NCI-H1417 treated with DMSO at 0.1 percent for 48 hours (cell line): ENCODE measurements at places on chromosomes 16 and 17.

GRCh38 chr16:88415713-88416323 is 33.1 kb downstream of the ZNF469 start:
- DNase-seq: peak; percentile 2

GRCh38 chr16:6034511-6034910 is 936.9 kb upstream of the EEF2KMT start:
- DNase-seq: no peak

- DNase-seq: no peak
Observed at GRCh38 chr16:80846680-80847079, 42.3 kb upstream of the CDYL2 start.

DNA sequence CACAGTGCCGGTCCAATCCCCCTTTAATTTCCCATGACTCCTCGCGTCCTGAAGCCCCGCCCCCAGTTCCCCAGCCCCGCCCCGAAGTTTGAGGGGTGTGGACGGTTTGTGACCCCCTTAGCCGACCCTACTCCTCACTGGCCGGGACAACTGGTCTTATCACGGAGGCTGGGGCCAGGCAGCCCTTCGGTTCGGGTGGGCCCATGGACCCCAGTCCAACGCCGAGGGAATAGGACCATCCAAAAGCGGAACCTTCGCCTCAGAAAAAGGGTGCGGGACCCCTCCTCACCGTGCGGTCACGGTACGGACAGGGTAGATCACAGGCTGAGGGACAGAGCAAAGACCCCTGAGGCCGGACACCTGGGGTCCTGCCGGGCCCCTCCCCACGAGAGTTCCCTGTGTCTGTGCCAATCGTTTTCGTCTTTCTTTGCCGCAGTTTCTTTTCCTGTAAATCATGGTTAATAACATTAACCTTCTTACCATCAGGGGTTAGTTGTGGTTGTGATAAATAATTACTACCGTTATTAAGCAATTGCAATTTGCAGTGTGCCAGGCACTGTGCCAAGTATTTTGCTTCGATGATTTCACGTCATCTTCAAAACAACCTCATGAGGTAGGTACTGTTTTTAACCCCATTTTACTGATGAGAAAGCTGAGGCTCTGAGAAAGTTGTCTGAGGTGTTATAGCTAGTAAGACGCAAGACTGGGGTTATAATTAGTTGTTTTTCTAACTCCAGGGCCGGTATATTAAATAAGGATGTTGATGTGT is 543 bp downstream of the TMUB2 start:
- DNase-seq: no peak

DNA sequence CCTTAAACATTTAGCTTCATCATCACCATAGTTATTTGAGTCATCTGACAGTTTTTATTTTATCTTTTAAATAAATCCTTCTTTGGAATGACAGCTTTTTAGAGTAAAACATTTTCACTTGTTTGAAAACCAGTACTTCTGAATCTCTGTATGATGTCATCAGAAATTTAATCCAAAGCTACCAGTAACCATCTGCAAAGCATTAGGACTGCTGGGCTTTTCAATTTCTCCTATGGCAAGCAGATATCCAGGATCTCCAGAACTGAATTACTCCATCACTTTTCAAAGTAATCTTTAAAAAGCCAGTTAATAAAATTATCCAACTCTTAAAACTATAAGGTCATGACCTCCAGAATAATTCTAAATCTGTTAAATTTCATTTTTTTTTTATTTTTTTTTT is 51.5 kb downstream of the CHCT1 start:
- DNase-seq: no peak

DNA sequence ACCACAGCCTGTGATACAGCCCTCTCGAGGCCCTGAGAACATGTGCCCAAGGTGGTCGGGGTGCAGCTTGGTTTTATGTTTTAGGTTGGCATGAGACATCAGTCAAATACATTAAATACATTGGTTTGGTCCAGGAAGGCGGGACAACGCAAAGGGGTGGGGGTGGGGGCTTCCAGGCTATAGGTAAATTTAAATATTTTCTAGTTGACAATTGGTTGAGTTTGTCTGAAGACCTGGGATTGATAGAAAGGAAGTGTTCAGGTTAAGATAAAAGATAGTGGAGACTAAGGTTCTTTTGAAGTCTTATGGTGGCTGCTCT is 1.2 kb upstream of the ZKSCAN2 start:
- no peak for DNase-seq

GRCh38 chr16:73390936-73391335 is 343.0 kb upstream of the ZFHX3 start:
- DNase-seq: no peak

DNA sequence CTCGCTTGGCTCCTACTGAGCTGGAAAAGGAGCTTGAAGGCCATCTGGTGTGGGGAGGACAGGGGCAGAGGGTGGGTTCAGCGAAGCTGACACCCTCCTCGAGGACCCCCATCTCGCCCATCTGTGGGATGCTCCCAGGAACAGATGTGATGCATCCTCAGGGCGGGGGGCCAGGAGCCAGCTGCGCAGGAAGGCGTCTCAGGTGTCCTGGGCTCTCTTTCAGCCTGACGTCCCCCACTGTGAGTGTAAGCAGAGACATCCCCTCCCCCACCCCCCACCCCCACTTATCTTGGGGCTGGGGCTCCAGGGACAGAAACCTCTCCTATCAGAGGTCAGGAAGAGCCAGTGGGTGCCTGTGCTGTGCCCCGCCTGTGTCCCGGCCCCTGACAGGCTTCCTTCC is 16.2 kb downstream of the KIF19 start:
- no peak for DNase-seq

GRCh38 chr16:82694239-82694874 is 67.6 kb downstream of the CDH13 start:
- no peak for DNase-seq

DNA sequence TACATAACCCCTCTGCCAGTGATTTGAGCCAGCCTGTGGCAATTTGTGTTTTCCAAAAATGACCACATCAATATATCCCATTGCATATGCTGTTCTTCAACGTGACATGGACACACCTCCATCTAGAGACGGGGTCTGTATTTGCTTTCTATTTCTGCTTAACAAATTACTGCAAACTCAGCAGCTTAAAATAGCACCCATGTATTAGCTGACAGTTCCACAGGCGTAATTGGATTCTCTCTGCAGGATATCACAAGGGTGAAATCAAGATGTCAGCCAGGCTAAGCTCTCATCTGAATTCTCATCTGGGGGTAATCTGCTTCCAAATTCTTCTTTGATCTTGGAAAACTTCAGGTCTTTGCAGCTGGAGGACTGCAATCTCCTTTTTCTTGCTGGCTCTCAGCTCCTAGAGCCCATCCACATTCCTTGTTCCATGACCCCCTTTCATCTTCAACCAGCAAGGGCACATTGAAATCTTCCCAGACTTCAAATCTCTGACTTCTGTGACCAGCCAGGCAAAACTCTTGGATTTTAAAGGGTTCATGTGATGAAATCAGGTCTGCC is 8.2 kb downstream of the KRT9 start:
- DNase-seq: no peak

DNA sequence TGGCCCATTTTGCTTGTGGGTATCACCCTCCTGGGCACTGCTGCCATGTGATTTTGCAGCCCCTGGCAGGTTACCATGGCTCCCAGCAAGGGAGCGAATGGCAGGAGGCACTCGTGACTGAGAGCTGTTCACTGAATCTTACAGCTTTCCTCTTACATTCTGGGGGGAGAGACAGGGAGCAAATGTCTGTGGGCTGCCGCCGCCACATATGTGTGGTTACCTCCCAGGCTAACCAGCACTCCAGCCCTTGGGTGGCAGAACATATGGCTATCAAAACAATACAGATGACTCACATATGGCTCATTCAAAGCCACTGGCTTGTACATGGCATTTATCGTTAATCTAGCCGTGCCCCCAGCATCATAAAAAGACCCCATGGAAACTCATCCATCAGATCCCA is 19.8 kb downstream of the GTF3C1 start:
- no peak for DNase-seq

GRCh38 chr17:10025224-10025623 is 120.2 kb upstream of the RCVRN start:
- no peak for DNase-seq

GRCh38 chr16:10312784-10313724 is 72.8 kb upstream of the ATF7IP2 start:
- DNase-seq: no peak

GRCh38 chr16:57146735-57147134 is 39.1 kb downstream of the PSME3IP1 start:
- no peak for DNase-seq

DNA sequence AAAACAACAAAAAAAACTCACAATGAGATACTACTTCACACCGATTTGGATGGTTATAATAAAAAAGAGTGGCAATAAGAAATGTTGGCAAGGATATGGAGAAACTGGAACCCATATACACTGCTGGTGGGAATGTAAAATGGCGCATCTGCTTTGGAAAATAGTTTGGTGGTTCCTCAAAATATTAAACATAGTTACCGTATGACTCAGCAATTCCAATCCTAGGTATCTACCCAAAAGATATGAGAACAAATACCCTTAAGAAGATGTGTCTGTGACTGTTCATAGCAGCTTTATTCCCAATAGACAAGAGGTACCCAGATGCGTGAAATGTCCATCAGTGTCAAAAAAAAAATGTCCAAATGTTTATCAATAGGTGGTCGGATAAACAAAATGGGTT is 7.2 kb downstream of the CPPED1 start:
- no peak for DNase-seq

DNA sequence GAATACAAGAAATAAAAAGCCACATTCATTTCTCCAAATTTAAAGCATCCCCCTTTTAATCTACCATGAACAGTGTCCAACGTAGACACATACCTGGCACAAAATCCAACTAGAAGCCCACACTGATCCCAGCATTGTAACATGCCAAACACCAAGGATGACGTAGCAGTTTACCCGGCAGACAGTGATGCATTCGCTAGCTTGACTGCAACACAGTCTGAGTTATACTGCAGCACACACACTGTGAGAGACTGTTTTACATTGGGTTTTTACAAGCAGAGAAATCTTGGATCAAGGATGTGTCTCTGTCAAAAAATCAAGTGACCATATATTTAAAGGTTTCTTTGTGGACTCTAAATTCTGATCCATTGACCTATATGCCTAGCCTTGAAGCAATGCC is 74.5 kb upstream of the C17orf78 start:
- no peak for DNase-seq

- DNase-seq: no peak
Observed at GRCh38 chr16:65494609-65495008, 372.7 kb upstream of the CDH11 start.

DNA sequence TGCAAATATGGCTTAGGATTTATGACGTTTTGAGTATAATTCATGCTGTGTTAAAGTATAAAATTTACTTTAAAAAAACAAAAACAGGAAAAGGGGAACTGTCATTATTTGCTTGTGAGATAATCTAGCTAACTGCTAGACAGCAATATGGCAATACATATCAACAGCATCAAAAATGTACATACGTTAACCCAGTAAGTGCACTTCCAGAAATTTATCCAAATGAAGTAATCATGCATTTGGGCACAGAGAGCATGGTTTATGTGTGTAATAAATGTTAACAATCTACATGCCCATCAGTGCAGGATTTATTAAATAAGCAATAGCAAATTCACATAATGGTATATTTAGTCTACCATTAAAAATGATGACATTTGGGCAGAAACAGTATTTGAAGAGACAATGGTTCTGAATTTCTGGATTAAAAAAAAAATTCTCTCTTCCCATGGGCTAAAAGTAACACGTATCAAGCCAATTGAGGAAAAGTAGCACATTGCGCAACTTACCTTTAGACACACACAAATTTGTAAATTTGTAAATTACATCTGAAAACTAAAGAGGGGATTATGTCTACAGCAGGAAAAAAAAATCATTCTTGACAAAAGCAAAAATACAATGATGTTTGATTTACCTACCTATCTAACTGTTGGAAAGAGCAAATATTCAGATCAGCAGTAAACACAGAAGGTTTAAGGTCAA is 80.2 kb downstream of the CACNG1 start:
- no peak for DNase-seq

DNA sequence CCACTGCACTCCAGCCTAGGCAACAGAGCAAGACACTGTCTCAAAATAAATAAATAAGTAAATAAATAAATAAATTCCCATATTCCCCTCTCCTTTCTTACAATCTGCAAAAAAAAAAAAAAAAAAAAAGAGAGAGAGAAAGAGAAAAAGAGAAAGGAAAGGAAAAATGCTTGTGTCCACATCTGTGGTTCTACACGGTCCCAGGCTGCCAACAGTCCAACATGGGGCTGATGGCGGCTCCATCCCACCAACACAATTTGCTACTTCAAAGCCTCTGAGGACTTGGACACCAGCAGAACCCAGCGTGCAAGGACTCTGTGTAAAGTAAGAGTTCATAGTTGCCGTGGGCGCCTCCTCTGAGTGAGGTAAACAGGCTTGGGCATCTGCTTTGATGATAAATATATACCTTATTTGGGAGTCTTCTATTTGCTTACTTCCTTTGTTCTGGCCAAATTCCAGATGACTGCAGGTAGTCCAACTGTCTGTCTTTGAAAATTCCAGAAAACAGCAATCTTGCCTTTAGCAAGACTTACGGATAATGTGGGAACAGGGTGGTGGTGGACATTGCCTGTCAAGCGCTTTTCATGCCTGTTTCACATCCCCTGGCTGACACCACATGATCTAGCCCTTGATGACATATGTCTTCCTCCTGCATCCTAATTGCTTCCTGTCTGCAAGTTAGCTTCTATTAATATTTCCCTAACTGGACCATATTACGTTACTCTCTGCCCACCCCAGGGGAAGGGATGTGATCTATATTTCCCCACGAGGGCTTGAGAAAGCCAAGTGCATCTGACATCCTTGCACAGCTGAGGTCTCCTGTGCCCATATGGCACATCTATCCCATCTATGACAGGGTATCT is 10.1 kb downstream of the LITAF start:
- DNase-seq: no peak

DNA sequence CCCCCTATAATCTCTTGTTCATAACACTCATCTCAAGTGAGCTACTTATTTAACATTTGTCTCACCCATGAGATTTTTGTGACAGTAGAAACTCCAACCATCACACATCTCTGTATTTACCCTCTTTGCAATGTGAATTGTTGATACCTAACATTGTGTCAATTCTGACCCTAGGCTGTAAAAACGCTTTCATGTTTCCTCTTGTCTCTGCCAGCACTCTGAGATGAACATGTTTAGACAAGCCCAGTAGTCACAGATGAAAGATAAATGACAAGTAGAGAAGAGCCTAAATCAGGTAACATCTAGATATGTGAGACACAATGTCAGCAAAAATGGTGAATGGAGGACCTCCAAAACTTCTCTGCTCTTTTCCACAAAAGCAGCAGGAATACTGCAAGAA is 1254.5 kb upstream of the GOT2 start:
- DNase-seq: no peak

DNA sequence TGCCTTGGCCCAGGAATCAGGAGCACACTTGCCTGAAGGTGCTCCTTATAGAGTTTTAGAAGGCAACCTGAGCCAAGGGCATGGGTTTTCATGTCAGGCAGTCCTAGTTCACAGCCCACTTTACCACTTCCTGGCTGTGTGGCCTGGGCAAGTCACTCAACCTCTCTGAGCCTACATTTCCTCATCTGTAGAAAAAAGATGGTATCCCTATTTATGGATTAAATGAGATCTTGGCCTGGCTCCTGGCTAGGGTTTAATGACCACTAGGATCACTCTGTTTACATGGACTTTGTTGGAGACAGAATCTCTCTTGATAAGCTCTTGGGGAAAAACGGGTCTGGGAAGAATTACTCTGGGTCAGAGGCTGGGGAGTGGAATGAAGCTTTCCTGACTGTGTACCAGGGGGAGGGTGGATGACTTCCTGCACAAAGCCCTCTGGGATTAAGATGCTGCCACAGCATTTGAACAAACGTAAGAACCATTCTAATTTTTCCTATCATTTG is 2.3 kb downstream of the MT2A start:
- DNase-seq: no peak
